ENCODE measurements at places on chromosomes 3 and 15.

GRCh38 chr3:197239857-197240256 is 58.6 kb downstream of the DLG1 start:
- DNase-seq: no peak

DNA sequence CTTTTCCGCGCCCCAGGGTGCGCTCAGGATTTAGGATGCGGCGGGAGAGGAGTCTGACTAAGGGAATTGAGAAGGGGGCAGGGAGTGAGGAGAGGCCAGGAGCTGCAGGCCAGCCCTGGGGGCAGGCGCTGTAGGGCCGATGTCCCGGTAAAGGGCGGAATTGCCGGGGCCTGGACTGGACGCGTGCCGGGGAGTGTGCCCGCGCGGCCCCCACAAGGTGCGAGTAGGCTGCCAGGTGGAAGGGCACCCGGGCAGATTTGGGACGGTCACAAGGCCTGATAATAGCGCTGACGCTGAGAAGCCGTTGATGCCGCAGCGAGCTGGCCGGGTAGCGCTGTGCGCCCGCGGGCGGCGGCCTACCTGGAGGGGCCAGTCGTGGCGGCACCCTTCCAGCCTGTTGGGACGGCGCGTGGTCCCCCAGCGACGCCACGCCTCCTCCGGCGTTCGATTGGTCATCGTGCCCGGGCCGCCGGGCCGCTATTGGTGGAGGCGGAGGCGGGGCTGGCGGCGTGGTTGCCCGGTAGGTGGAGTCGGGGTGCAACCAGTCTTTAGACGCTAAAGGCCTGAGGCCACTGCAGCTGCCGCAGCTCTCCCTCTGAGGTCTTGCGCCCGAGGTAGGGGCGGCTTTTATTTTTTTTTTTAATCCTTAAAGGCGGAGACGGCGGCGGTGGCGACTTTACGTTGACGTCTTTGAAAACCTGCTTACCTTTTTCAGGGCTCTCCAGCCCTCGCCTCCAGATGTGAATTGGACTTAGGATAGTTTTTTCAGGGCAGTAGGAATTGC is 903 bp downstream of the SLC25A38 start:
- peak; percentile 95 for DNase-seq

- no peak for DNase-seq
Measured at GRCh38 chr3:49535971-49536874, 18.1 kb upstream of the BSN start.

DNA sequence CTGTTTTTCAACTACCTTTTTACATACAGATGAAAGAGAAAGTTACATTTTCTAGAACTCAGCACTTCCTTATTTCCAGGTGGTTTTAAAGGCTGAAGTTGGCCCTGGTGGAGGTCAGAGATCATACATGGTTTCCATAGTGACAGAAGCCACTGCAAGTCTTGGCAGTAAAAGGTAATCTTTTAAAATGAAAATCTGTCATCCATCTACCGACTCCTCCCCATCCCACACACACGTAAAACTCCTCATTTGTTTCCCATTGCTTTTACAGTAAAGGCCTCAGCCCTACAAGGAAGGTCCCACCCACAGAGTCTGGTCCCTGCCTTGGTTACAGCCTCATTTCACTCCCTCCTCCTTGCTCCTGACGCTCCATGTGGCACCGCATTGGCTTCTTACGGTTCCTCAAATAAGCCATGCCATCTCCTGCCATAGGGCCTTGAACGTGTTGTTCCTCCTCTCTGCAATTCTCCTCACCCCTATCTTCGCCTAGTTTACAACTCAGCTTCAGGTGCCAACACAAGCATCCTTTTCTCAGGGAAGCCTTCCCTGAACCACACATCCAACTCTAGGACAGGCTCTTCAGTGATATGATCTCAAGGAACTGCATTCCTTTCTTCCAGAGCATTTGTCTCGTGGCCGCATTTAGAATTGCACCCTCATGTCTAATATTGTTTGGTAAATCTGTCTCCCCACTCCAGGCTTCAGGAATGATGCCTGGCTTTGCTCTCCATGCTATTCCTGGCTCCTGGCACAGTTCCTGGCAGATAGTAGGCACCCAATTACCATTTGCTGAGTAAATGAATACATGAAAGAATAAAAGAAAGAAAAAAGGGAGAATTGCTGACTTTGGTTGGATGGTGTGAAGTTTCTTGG is 2.6 kb downstream of the CYP19A1 start:
- peak; percentile 56 for DNase-seq

- DNase-seq: no peak
Measured at GRCh38 chr15:73628976-73629797, 4.0 kb downstream of the NPTN start.

DNA sequence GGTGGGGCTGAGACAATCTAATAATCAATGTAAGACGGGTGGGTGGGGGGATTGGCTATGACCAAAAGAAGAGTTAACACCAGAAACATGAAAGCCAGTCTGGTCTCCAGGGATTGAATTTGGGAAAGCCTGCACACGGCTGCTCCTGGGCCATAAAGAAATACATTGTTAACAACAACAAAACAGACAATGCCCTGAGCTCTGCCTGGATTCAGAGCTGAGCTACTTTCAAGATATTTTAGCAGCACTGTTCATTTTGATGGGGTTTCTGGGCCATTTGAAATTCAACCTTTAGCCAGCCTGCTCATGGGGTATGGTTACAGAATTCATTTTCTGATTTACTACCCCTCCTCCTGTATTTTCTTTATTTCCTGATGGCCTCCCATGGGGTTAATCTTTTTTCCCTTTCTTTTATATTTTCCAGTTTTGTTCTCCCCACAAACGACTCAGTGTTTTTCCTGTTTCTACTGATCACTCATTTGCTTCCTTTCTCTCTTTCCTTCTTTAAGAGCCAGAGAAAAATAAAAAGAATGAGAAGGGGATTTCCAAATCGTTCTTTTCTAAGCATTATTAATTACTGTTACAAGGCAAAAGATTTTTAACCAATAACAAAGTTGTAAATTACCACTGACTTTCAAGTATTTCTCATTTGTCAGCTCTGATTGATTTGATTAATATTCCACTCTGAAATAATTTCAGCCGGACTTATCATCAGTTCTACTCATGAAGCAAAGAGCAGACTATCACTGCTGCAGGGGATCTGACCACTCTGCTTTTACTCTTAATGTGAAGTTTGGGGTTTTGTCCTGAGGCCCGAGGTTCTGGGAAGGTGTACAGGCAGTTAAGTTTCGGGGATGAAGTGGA is 19.6 kb downstream of the NR2F2 start:
- no peak for DNase-seq

DNA sequence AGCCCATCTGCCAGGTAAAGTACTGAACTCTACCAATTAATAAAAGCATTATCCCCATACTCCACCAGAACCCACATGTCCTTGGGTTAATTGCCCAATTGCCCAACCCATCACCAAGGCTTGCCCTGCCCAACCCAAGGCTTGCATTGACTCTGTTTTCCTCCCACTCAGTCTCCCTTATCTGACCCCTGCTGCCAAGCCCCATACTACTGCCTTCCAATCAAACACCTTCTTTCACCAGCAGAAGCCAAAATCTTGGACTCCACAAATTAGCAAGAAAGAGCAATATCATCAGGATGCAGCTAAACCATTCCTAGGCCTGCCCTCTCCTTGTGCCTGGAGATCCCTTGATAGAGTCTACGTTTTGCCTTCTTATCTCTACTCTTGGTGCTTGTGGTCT is 602.9 kb downstream of the NTRK3 start:
- no peak for DNase-seq

GRCh38 chr3:85979034-85979433 is 1011.9 kb downstream of the VGLL3 start:
- no peak for DNase-seq

DNA sequence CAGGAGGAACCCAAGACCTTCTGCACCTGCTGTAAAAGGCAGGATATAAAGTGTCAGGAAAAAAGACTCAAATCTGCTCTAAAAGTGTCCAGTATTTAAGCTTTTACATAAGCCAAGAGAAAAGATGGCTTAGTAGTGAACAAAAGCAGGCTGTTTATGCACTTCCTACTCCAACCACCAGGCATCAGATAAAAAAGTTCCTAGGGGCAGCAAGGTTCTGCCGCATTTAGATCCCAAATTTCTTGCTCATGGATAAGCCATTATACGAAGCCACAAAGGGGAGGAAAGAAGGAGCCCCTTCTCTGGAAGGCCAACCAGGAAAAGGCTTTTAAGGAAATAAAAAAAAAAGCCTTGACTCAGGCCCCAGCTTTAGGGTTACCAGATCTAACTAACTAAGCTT is 10.6 kb upstream of the SLC9C1 start:
- DNase-seq: no peak

- DNase-seq: no peak
Measured at GRCh38 chr3:156404217-156404616, 150.7 kb downstream of the SSR3 start.

GRCh38 chr15:92277776-92278175 is 115.9 kb upstream of the ST8SIA2 start:
- DNase-seq: no peak

GRCh38 chr3:136173939-136174490 is 22.1 kb downstream of the MSL2 start:
- DNase-seq: no peak

DNA sequence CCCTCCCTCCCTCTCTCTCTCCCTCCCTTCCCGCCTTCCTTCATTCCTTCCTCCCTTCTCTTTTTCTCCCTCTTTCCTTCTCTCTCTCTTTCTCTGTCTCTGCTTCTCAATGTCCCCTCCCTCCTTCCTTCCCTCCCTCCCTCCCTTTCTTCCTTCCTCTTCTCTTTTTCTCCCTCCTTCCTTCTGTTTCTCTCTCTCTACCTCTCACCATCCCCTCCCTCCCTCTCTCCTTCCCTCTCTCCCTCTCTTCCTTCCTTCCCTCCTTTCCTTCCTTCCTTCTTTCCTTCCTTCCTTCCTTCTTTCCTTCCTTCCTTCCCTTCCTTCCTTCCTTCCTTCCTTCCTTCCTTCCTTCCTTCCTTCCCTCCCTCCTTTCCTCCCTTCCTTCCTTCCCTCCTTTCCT is 504.6 kb downstream of the EPHA3 start:
- DNase-seq: no peak

GRCh38 chr15:77650265-77650664 is 17.6 kb upstream of the LINGO1 start:
- no peak for DNase-seq

DNA sequence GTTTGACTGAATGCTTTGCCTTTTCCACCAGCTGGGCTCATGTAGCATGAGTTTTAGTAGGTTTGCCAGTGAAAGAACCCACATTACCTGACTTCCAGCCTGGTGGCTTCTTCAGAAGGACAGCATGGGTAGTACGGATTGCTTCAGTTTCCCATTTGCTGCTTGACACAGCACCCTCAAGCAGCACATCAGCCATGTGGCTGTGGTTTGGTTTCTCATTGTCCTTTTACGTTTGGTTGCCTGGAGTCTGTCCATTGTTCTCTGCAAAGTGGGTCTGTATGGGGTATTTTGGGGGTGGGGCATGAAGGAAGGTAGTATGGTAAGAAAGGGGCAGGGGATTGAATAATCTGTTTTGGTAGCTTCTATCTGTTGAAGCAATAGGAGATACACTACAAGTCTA is 227.2 kb upstream of the ICE2 start:
- DNase-seq: no peak

DNA sequence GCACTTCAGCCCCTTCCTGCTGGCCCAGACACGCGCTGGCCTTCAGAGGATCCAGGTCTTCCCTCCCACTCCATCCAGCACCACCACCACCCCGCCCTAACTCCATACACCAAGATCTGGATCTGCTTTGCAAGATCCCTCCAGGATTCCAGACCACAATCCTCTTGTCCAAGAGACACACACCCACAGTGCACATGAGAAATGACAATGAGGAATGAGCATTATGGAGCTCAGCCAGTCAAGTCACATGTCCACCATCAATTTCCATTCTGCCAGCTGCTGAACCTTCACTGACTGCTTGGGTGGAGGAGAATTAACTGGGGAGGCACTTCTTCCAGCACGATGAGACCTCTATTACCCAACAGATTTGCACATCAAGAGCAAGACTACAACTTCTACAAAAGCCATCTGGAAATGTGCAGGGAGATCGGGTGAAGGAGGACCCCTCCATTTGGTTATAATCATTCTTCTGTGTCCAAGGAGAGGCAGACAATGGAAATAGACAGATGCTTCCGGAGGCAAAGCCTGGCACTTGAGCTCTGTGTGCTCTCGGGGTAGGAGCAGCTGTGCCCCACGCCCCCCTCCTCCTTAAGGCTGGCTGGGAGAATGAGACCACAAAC is 12.3 kb upstream of the SPATA12 start:
- DNase-seq: no peak

- DNase-seq: no peak
Measured at GRCh38 chr3:102545276-102545675, 110.5 kb downstream of the ZPLD1 start.

GRCh38 chr15:100131321-100132224 is 210.2 kb downstream of the ADAMTS17 start:
- DNase-seq: peak; percentile 71

DNA sequence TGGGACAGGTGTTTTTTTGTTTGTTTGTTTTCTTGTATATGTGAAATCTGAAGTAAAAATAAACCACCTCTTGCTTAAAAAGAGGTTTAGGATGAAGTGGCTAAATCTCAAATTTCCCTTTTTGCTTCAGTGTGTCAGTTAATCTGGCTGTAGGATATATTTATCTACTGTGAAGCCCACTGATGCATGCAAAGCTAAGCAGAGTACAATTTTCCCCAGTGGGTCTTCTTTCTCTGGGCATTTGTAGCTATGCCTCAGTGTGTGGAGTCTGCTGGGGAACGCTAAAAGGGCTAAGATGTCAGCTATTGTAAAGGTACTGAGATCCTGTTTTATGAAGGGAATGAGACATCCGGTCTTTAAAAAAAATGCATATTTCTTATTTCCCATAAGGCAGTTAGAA is 190.6 kb downstream of the TCF12 start:
- no peak for DNase-seq

- DNase-seq: no peak
Measured at GRCh38 chr3:26639339-26639738, 16.8 kb downstream of the LRRC3B start.

DNA sequence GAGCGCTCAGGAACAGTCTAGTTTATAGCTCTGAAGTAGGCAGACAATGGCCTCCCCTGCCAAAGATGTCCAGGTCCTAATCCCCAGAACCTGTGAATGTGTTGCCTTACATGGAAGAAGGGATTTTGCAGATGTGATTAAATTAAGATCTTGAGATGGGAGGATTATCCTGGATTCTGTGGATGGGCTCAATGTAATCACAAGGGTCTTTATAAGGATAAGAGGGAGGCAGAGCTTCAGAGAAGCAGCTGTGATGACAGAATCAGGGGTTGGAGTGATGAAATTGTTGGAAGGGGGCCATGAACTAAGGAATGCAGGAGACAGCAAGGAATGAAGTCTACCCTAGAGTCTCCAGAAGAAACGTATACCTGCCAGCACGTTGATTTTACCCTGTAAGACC is 14.0 kb upstream of the GK5 start:
- DNase-seq: no peak

GRCh38 chr3:117660941-117661817 is 951.6 kb downstream of the TUSC7 start:
- no peak for DNase-seq

- no peak for DNase-seq
Measured at GRCh38 chr15:66433726-66434125, 47.0 kb downstream of the MAP2K1 start.
